HCT116 (cell line): ENCODE measurements at places on chromosomes 6 and 20. TPM values are rescaled to one million over a fixed set of nuclear protein-coding genes. Genes with fewer than 3 reads are reported as not detected.
A peak's percentile ranks its signal among the peaks of the same experiment; 100 is the strongest.

DNA sequence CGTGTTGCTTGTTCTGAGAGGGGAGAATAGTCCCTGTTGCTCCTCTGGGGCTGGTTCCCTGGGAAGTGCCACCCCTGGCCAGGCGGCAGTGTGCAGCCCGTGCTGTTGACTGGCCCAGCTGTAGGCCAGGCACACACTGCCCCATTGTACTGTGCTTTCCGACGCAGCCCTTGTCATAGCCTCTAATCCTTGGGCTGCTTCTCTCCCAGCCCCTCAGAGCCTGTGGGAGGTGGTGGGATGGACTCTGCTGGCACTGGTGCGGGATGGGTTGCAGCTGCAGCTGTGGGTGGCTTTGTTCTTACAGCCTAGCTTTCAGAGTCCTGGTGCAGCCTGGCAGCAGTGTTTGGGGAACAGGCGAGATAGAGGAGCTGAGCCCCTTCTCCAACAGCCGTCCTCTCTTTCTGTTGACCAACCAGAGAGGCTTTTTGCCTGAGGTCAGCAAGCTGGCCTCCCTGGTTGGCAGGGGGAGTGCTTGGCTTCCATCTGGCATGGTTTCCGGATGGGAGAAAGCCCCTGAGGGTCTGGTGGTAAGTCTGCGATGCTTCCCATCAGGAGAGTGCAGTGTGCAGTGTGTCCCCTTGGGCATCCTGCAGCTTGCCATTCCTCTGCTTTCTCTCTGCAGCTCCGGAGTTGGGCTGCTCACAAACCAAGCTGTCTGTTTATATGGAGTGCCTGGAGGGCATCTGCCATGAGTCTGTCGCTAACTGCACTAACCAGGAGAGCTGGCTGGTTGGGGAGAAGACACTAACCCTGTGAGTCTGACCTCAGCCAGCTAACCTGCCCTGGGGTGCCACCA, 12.1 kb downstream of the TJAP1 start:
- DNase-seq = no peak

- no peak for DNase-seq
These were observed 1.1 kb downstream of the GJA10 start for GRCh38 chr6:89895276-89895874.

- no peak for DNase-seq
These were observed 1.0 kb downstream of the CLIC5 start for GRCh38 chr6:46014511-46015118.

- DNase-seq = no peak
These were observed 41.8 kb downstream of the TIAM2 start for GRCh38 chr6:155036907-155037306.

PNPLA1 gene
- total RNA-seq = 0.10 TPM

DYNLT1 gene
- total RNA-seq = 239 TPM

GRCh38 chr6:168739381-168739780, 298.4 kb downstream of the SMOC2 start:
- no peak for DNase-seq

GRCh38 chr20:49270177-49270576, 7.7 kb downstream of the ZNFX1 start:
- DNase-seq = no peak

GMEB2 gene
- total RNA-seq = 13.9 TPM

- no peak for DNase-seq
These were observed 58.1 kb downstream of the PSMG4 start for GRCh38 chr6:3316818-3317217.

DNA sequence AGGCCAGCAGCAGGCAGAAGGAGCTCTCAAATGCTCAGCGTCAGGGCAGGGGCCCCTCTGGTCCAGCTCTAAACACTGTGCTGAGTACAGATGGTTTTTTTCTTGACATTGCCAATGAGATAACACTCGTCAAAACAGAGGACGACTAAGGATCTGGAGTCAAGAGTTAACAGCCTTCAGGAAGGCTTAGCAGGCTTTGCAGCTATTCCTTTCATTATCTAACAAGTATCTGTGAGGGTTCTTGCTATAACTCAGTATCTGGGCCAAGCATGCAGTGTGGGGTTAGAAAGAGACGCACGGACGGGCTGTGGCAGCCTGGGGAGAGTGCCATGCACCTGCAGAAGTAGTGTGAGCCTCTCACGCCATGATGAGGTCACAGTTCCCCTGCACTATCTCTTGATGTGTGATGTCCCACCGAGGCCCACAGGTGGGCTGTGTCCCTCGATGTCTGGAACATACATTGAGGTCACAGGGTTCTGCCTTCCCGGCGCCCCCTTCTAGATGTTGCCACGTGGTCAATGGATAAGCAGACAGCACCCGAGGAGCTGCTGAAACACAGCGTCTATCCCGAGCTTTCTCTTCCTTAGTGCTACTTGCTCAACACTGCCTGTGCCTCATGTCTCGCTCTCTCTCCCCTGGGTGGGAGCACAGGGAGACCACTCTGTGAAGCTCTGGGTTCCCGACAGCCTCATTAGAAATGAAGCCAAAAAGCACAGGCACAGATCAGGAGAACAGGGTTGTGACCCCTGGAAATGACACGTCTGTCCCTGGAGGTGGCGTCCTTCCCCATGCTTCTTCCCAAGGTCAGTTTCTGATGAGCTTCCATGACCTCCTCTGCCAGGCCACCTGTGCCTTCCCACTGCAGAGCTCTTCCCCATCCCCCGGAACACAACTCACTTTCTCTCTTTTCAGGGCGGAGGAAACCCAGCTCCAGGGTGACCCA, 85.5 kb upstream of the RPS6KA2 start:
- DNase-seq = no peak

TRMT6 gene
- total RNA-seq = 13.2 TPM

AHI1 gene
- total RNA-seq = 29.6 TPM

DNA sequence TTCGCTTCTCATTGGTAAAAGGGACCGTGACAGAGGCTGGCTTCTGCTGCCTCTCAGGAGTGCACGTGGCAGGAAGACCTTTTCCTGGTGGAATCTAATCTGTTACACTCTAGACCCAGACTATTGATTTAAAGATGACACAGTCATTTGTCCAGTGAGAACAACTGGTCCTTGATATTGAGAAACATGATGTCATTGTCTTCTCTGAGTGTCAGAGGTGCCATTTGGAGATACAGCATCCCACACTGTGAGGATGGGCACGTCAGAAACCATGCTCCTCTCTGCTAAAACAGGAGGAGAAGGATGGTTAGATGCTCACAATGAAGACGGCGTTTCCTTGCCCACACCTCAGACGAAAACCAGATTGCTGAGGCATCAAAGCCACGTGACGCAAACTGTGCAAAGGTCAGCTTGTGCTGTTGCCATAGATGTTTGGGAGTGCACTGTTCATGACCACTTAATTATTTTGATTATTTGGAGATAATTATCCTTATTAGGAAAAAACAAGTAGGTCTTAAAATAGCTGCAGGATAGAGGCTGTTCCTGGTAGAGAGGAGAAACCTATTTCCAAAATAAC, 169.0 kb downstream of the SMOC2 start:
- no peak for DNase-seq

SLC16A10 gene
- total RNA-seq = 8.3 TPM

SUMO4 gene
- 1.6 TPM for total RNA-seq

GRCh38 chr6:166826264-166826663, 130.1 kb downstream of the RNASET2 start:
- DNase-seq = no peak

- DNase-seq = no peak
These were observed 32.9 kb downstream of the TRAM2 start for GRCh38 chr6:52543729-52544601.

GRCh38 chr6:168179702-168180382, 100.8 kb upstream of the FRMD1 start:
- DNase-seq = no peak

- DNase-seq = no peak
These were observed 83.0 kb downstream of the HFE start for GRCh38 chr6:26170181-26170580.

DNA sequence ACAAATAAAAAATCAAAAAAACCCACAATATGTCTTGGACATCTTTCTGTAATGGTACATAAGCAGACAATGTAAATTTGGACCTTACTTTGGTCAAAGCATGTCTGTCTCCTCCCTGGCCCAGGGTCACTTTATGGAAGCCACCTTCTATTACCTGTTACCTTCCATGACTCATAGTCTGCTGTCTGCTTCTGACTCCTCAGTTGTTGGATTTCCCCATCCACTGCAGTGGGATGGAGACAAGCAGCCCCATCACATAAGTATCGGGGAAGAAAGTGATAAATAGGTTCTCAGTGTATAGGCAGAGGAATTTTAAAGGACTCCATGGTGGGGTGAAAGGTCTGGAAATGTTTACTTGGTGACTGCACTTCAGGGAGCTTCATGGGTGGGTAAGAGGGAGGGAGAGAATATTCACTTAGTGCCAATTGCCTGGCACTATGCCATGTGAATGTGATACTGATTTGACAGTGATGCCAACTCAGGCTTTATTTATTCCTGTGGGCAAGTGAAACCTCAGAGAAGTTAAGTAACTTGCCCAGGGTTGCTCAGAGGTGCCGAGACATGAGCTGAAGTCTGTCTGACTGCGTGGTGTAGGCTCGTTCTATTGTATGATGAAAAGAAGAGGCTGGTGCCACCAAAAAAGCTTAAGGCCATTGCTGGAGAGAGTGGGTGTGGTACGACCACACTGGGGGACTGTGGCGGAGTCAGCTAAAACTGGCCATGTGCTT, 175.6 kb upstream of the RNF24 start:
- DNase-seq = no peak

KIF25 gene
- not detected for total RNA-seq

GRCh38 chr6:43509984-43510826, at the start of gene LRRC73:
Gene LRRC73, minus strand, starts transcription at chr6:43510346. Its CDS starts 561 bp downstream, at chr6:43509785.
- peak; percentile 46 for DNase-seq

DNA sequence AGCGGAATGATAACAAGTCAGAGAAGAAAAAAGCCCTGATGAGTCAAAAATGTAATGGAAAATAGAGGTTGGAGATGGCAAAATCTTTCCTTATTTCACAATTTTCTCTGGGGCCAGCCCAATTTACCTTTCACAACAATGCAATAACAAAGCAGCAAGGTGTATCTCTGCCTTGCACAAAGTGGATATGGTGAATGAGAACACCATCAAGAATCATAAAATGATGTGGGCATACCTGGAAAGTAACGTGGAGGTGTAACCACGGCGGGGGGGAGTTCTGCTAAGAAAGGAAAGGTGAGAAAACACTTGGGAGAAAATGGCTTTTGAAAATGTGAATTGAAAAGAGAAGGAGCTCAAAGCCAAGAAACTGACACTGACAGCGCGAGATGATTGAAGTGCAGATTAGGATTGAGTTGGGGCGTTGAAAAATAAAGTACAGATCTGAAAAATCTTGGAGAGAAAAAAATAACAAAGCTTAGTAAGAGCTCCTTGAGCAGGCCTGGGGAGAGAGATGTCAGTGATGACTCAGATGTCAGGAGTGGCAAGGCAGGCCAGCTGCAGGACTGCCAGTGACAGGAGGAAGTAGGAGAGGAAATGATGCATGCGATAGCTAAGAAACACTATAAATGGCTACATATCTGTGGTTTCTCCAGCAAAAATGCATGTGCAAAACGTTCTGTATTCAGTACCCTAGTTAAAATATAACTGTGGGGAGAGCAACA, 26.2 kb downstream of the ARHGAP18 start:
- DNase-seq = peak; percentile 87

MED23 gene
- total RNA-seq = 17.2 TPM

AGER gene
- 22.6 TPM for total RNA-seq

PAX1 gene
- not detected for total RNA-seq
